HuH-7 (cell line): ENCODE measurements at places on chromosomes 7 and 10.

GRCh38 chr7:716636-717035, 9.9 kb upstream of the DNAAF5 start:
- DNase-seq: no peak

- DNase-seq: no peak
Measured at GRCh38 chr7:44128721-44129582, 5.6 kb upstream of the POLD2 start.

DNA sequence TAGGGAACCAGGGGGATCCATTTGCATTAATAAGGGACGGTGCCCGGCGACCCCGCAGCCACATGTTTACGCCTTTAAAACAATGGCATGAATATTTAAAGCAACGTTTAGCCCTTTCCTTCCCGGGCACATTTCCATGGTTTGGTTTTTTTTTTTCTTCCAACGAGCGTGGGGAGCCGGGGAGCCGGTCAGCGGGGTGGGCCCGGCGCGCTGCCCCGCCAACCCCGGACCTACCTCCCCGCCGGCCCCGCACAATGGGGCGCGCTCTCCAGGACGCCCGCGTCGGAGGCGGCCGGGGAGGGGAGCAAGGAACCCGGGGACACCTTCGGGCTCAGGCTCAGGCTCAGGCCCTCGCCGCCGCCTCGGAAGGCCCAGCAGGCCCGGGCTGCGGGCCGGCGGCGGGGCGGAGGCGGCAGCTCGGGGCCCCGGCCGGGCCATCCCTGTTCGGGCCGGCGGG, 1.0 kb downstream of the SEPHS1 start:
- no peak for DNase-seq

DNA sequence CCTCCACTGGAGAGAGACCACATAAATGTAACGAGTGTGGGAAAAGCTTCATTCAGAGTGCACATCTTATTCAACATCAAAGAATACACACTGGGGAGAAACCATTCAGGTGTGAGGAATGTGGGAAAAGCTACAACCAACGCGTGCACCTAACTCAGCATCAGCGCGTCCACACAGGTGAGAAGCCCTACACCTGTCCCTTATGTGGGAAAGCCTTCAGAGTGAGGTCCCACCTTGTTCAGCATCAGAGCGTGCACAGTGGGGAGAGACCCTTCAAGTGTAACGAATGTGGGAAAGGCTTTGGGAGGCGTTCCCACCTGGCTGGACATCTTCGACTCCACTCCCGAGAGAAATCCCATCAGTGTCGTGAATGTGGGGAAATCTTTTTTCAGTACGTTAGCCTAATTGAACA, 20.6 kb downstream of the FAM200A start:
- DNase-seq: no peak

- DNase-seq: no peak
Measured at GRCh38 chr7:129798616-129799349, 154.0 kb downstream of the UBE2H start.

- DNase-seq: no peak
Measured at GRCh38 chr7:84735011-84735410, 451.8 kb downstream of the SEMA3D start.
